Stimulated activated CD4-positive, alpha-beta T cell treated with anti-CD3 and anti-CD28 coated beads, Interleukin-2, amount 100 ng/mL, for 4 hours (primary cell): ENCODE measurements at places on chromosomes 13 and 19.

GRCh38 chr19:38375098-38375493 is 725 bp downstream of the PSMD8 start:
- DNase-seq = no peak

GRCh38 chr19:4327877-4328242 is 10.8 kb downstream of the STAP2 start:
- DNase-seq = no peak

DNA sequence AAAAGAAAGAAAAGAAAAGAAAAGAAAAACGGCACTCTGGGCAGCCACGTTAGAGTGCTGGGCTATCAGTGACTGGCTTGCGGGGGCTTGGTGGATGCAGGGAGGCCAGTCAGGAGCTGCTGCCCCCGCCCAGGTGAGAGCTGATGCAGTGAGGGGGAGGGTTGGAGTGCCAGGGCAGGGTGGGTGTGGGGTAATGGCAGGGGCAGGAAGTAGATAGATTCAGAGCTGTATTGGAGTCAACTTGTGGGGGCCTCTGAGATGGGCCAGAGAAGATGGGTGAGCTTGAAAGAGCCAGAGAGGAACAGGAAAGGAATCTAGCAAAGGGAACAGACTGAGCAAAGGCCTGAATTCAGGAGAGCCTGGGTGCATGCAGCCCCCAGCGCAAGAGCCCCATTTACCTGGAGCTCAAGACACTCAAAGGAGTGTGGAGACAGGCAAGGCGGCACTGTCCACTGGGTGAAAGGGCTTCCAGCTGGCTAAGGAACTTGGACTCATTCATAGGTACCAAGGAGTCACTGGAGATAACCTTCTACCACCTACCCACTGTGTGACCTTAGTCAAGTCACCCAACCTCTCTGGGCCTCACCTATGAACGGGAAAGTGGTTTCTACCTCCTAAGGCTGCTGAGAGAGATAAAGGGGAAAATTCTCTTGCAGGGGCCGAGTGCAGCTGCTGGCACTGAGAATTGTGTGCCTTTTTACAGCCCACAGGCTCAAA is 20.2 kb downstream of the VSTM2B start:
- DNase-seq = no peak

DNA sequence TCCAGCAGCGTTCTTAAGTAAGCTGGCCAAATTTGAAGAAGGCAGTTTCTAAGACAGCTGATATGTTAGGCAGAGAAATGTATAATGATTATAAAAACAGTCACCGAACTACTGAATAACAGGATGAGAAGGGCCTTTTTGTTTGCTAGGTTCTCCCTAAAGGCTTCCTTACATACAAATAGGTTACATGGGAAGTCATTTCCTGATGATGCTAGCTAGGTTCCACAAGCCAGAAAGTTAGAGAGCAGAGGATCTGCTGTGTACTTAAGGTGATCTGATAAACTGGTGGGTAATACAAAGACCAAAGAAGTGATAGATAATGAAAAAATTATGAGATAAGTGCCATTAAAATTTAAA is 139.7 kb downstream of the VWA8 start:
- no peak for DNase-seq

GRCh38 chr13:28704282-28704681 is 14.5 kb downstream of the SLC46A3 start:
- no peak for DNase-seq

GRCh38 chr13:73136776-73137175 is 78.0 kb downstream of the KLF5 start:
- no peak for DNase-seq

- no peak for DNase-seq
Observed at GRCh38 chr19:8504171-8504570, 1.7 kb upstream of the PRAM1 start.

GRCh38 chr19:44891016-44891882 is at the start of gene TOMM40:
TSS of gene TOMM40 (plus strand) at chr19:44891254. CDS start at chr19:44891416, 162 bp downstream.
- DNase-seq = peak; percentile 100

DNA sequence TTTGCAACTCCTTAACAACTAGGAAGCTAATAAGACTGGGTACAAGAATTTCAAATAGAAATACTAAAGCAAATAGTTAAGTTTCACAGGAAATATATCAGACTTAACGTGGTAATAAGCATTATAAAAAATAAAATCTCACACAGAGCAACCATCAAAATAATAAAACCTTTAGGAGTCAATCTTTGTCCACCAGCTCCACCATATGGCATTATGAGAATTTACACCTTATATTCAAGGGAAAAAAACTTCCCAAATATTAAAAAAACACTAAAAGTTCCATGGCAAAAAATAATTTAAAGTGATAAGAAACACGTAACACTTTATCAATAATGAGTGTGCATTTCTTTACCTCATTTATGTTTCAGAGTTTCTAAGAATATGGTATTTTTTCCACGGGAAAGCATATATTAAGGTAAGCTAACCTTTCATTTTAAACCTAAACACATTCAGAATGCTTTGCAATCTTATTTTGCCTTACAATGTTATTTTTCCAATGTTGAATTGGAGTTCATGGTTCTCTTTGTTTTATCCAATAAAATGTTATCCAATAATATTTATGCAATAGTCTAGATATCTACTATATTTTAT is 423.2 kb upstream of the SGCG start:
- no peak for DNase-seq

- no peak for DNase-seq
Observed at GRCh38 chr19:37251308-37252229, 33.6 kb downstream of the ZNF383 start.

DNA sequence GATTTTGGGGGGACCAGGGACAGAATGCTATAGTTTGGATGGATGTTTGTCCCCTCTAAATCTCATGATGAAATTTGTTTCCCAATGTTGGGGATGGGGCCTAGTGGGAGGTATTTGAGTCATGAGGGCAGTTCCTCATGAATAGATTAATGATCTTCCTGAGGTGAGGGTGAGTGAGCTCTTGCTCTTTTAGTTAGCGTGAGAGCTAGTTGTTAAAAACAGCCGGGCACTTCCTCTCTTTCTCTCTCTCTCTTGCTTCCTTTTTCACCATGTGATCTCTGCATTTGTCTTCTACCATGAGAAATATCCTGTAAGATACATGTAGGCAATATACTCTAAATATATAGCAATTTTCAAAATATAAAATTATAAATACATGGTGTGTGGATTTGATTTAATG is 290.8 kb upstream of the PCDH9 start:
- DNase-seq = no peak

GRCh38 chr19:3547767-3548282 is 8.9 kb downstream of the TEKTIP1 start:
- DNase-seq = no peak

- DNase-seq = no peak
Observed at GRCh38 chr13:56317841-56318240, 822.9 kb upstream of the PRR20A start.

- no peak for DNase-seq
Observed at GRCh38 chr13:72757792-72758535, 23.7 kb downstream of the DIS3 start.

DNA sequence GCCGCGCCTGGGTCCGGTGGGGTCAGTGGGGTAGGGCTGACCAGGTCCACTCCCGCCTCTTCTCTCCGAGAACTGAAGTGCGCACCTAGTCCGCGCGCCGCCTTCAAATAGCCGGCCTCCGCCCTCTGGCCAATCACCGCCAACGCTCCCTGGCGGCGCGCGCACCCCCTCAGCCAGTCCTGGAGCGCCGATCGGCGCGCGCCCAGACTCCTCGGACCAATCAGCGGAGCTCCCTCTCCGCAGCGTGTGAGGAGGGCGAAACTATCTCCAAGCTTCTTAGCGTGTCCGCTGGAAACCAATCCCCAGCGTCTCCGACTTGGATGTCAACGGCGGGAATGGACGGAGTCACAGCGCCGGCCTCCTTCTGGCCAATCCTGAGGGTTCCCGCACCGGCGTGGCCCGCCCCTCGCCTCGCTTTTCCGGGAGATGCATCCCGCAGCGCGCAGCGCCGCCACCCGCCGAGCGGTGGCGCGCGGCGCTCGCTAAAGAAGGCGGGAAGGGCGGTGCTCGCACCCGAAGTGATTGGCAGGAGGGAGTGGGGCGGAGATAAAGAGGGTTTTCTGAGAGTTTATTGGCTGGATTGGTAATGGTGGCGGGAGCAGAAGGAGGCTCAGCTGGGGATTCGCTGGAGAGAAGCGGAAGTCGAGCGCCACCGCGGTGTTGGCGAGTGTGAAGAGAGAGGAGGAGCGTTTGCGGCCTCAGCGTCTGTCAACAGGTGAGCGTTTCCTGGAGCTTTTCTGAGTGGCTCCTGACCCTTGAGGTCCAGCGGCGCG is at the start of gene ASF1B:
Gene ASF1B, minus strand, starts transcription at position 81 of the 773 bp plus-strand sequence. CDS start 133 bp downstream, outside the sequence.
- DNase-seq = peak; percentile 94

GRCh38 chr19:51592521-51592920 is 21.4 kb downstream of the ZNF175 start:
- no peak for DNase-seq

DNA sequence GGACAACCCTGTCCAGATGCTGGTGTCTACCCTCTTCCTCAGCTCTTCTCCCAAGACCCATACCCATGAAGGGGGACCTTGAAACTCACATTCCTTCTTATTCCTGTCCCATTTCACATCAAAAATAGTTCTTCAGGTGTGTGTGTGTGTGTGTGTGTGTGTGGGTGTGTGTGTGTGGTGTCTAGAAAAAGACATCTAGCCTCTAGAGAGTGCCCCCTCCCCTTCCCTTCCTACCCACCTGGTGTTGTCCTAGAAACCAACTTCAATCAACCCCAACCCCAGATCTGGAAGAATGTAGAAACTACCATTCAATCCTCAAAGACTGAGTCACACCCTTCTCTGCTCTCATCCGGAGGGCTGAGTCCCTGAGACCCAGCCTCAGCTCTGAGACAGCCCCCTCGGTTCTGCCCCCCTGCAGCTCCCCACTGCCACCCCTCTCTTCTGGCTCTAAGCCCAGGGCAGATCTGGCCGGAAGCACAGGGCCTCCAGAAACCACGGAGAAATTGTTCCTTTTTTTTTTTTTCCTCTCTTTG is 3.5 kb downstream of the KCNN4 start:
- peak; percentile 47 for DNase-seq

DNA sequence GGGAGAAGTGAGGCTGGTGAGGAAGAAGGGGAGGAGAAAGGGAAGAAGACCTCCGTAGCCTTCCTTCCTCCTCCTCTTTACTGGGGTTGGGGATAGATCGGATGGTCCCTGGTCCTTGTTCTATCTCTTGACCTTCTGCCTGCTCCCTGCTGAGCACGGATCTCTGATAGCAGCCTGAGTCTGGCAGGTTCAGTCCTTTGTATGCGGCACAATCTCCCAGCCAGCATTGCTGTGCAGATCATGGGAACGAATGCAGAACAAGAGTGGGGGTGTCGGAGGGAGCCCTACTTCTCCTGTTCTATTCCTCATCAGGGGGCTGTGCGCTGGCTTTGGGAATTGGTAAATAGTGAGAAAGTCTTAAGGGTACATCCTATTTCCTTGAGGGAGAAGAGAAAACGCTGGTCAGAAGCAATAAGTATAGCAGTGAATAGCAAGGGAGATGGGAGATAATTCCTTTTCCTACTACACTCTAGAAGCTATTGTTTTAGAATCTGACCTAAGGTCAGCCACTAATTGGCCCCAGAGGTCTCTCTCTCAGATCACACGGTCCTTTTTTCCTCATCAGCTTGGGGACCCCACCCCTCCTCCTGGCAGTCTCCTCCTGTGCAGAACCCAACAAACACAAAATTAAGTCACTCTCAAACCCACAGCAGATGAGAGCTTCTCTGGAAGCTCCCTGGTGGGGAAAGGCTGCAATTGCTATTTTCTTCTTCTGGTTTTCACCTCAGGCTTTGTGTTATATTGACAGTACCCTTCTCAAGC is 41.0 kb downstream of the KL start:
- no peak for DNase-seq

GRCh38 chr13:20439261-20439660 is 86.4 kb downstream of the CRYL1 start:
- no peak for DNase-seq

DNA sequence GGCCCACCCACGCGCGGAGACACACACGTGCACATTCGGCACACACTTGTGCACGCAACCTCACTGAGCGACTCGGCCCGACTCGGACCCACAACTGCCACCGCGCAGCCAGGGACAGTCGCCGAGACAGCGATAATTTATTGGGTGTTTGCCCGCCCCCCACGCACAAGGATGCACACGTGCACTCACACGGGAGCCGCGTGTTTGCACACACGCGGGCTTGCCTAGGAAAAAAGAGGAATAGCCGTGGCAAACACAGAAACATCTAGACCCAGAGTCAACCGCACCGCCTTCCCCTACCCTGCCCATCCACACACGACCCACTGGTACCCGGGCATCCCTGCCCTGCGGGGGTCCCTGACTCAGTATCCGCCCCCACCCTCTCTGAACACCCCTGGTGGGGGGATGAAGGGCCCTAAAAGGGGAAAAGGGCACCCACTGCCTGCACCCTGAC is 1.1 kb upstream of the SSBP4 start:
- peak; percentile 33 for DNase-seq

GRCh38 chr13:21850013-21851006 is 179.4 kb downstream of the FGF9 start:
- DNase-seq = no peak
